ENCODE measurements at places on chromosomes 7 and 10.

GRCh38 chr7:84502239-84502638 lies 307.6 kb upstream of the SEMA3A start:
- no peak for DNase-seq

DNA sequence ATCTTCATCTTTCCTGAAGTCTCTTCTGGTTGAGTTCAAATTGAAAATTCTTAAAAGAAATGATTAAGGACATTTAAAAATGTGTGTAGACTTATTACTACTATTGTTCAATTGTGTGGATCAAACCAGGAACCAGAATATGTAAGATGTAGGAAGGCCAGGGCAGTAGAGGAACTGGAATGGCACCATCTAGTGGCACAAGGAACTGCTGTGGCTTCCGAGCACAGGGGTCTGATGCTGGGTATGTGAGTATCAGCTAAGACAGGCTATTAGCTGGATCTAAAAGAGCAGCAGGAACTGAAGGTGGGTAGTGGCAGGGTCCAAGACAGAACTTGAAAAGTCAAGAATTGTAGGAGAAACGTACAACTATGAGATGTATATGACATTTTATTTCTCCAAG lies 247.3 kb downstream of the SEMA3A start:
- no peak for DNase-seq

GRCh38 chr7:150988230-150989226 lies 2.3 kb upstream of the NOS3 start:
- DNase-seq = peak; percentile 57

- no peak for DNase-seq
These were observed 257.6 kb upstream of the IGFBP3 start for GRCh38 chr7:46178661-46179060.

- no peak for DNase-seq
These were observed 29.3 kb downstream of the DNAJC12 start for GRCh38 chr10:67808704-67809103.

DNA sequence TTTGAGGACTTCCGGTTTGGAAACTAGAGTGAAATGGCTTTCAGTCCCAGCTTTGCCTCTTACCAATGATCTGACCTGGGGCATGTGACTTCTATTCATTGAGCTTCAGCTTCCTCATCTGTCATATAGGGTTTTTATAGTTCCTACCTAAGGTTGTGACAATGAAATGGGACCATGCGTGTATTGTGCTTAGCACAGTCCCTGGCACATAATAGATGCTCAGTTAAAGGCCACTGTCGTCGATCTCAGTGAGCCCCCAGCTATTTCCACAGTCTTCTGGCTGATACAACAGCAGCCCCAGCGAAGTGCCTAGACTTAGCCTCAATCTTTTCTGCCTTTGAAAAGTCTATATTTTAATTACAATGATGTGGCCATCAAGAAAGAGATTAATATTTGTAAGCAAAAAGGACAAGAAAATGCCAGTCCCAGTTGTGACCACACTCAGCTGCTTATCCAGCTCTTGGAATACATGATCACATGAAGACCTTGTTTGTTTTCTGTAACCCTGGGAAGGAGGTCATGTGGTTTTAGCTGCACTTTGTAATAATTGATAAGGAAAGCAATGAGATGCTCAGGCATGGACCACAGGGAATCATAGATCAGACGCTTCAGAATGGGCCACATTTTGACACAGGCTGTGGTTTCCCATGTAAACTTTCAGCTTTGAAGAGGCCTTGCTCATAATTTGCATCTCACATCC lies 44.6 kb downstream of the VWA2 start:
- no peak for DNase-seq

DNA sequence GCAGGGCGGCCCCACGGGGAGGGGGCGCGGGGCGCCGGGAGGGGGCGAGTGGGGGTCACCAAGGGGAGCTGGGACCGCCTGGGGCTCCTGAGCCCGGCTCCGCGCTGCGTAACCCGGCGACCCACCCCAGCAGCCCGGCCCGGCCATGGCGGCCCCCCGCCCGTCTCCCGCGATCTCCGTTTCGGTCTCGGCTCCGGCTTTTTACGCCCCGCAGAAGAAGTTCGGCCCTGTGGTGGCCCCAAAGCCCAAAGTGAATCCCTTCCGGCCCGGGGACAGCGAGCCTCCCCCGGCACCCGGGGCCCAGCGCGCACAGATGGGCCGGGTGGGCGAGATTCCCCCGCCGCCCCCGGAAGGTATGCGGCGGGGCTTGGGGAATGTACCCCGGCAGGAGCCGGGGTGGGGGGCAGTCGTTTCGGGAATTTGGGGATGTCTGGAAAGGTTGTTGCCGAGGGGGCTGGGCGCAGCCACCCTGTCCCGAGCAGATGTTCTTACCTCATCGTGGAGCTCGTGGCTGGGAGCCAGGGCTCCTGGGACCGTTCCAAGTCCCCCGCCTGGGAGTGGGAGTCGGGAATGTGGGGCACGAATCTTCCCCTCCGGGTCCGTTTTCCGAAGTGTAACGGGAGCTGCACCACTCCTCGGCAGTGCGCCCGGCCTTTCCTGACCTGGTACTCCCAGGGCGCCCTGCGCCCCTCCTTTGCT lies 431 bp downstream of the ZYX start:
- DNase-seq = no peak

GRCh38 chr7:140006600-140006999 lies 56.2 kb downstream of the PARP12 start:
- no peak for DNase-seq

- DNase-seq = no peak
These were observed 15.9 kb downstream of the BZW2 start for GRCh38 chr7:16661924-16662323.

DNA sequence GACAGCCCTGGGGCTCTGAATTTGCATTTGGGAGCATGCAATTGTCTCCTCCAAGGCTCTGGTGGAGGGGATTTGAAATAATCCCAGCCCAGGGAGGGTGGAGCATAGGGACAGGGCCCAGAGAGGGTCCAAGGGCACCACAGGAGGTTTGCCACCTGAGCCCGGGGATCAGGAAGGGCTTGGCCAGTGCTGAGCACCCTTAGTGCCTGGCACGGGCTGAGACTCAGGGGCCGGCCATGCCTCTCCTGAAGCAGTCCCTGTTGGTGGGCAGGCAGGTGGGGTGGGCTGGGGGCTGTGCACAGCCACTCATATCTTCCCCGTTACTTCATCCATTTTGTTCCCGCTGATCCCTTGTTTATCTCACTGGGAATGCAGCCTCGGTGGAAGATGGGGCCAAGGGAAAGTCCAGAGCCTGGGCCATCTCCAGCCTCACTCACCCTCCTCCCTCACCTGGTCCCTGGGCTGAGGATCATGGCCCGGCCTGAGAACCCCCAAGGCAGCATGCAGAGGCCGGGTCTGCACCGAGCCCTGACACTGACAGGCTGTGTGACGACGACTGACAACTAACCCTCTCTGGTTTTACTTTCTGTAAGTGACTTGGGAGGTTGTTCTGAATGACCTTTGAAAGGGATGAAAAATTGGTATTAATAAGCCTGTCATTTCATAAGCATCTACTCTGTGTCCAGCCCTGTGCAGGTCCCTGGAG lies 38.5 kb downstream of the KCTD7 start:
- DNase-seq = no peak

DNA sequence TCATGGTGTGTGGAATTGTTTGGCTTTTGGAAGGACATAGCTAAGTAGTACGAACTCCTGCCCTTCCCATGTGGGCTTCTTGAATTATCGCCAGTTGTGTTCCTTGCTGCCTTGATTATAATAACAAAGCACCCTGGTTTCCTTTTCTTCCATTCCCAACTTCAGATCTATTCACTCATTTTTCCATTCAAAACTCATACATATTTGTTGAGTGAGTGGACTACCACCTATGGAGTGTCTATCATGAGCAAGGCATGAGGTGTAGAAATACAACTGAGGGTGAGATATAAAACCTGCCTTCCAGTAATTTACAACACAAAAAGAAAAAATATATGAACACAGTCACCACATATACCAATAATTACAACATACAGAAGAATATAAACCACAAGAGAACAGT lies 4.9 kb upstream of the COL17A1 start:
- DNase-seq = no peak

DNA sequence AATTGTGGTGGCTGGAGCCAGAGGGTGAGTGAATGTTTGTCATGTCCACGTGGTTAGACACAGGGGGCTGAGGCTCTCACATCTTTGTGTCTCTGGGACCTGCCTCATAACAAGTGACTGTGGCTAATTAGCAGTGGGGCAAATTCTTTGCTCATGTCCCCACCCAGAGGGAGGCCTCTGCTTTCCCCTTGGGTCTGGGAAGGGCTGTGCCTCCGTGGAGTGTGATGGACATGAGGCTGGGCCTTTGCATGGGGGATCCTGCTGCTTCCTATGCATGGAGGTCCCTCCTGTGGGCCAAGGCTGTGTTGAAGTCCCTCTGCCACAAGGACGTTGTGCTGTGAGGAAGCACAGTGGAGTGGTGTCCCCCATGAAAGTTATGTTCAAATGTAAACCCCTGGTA lies 327.4 kb upstream of the SHH start:
- DNase-seq = no peak

- no peak for DNase-seq
These were observed 21.6 kb upstream of the ADAMTS14 start for GRCh38 chr10:70650718-70651117.

DNA sequence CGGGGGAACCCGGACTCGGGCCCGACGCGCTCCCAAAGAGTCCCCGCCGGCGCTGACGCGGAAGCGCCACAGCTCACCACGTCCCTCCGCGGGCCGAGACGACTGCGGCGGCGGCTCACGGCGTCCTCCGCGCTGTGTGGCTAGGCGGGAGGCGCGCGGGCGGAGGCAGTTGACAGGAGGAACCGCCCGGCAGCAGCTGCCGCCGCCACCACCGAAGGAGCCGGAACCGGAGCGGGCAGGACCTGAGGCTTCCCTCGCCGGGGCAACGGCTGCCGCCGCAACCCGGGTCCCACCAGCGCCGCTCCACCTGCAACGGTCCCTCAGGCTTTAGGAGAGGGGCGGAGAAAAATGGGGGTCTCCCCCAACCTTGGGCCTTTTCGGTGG lies 334 bp downstream of the ZNF800 start:
- peak; percentile 60 for DNase-seq

DNA sequence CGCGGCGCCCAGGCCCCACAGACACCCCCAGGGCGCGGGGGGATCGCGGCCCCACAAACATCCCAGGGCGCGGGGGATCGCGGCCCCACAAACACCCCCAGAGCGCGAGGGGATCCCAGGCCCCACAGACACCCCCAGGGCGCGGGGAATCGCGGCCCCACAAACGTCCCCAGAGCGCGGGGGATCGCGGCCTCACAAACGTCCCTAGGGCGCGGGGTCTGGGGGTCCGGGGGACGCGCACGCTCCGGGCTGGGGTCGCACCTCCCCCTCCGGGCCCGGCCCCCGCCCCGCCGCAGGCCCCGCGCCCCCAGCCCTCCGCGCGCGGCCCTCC lies 382 bp downstream of the DIP2C start:
- DNase-seq = no peak

DNA sequence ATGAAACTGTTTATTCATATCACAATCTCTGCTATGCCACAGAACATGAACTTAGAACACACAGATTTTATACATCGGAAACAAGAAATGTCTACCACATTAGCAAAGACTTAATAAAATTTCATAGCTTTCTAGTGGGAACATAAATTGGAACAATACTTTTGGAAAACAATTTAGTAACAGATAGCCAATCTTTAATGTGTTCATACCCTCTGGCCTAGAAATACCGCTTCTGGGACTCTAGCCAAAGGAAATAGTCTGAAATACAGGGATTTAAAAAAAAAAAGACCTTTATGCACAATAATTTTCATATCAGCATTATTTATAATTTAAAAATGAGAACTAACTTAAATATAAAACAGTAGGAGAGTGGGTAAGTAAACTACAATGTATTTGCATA lies 168.5 kb downstream of the PLXNA4 start:
- no peak for DNase-seq

GRCh38 chr7:73977619-73978618 lies 50.1 kb upstream of the ELN start:
- DNase-seq = no peak

DNA sequence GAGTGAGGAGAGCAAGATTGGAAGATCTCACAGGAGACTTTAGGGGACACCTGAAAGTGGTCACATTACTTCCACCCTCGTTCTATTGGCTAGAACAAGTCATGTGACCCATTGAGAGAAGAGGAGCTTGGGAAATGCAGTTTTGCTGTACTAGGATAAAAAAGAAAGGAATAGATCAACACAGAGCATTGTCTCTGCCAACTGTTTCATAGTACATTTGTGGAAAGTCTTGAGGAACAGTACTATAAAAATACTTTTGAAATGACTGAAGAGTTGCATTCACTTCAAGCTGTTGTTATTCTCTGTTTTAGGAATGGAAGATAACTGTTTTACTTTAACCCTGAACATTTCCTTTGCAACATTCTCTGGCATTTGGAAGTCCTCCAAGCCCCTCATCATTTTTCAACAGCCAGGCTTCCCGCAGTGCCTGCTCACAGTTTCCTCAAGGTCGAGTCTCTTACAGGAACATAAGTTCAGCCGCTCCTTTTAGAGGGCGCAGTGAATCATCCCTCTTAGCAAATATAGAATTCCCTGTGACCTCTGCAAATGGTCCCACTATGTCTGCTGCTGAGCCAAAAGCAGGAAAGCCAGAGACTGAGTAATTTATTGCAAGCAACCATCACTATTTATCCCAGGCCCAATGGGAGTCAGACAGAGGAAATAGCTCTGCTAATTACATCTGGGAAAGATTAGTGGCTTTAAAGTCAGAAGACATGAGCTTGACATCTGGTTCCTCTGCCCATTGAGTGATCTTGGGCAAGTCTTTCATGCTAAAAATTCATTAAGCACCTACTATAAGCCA lies 40.7 kb downstream of the MRPL32 start:
- no peak for DNase-seq

DNA sequence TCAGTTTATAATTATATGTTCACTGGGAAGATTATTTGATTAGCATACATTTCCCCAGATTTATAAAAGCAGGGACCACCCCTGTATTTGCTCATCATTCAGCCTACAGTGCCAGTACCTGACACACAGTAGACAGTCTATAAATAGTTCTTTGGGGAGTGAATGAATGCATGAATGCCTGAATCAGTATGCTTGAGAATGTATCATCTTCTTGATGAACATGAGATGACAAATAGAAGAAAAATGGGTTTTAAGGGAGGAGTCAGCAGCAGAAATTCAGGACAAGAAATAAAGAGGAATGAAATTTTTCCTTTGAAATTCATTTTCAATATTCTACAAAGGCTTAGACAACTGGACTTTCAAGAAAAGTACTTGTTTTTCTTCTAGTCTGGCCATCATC lies 295.8 kb upstream of the LRRTM3 start:
- DNase-seq = no peak

GRCh38 chr10:133420579-133420978 lies 3.8 kb downstream of the SPRN start:
- DNase-seq = no peak

GRCh38 chr7:23276376-23276775 lies 22.8 kb upstream of the MALSU1 start:
- DNase-seq = no peak

DNA sequence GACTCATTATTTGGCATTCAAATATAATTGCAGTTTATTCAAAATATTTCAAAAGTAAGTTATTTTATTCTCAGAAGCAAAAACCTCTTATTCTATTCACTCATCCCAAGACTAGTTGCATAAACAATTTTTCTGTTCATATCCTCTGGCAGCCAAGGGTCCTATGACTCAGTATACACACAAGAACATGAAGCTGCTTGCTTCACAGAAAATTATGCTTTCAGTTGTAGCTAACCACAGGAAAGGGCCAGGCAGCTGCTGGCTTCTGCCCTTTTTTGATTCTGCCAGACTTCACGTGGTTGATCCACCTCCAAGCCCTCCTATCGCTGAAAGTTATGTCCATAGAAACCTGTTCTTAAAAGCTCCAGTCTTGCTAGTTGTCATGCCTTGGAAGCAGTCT lies 108.8 kb downstream of the ABCA13 start:
- no peak for DNase-seq

GRCh38 chr10:11684717-11685645 lies 57.2 kb upstream of the ECHDC3 start:
- DNase-seq = peak; percentile 49
